ENCODE measurements at places on chromosomes 3 and 15.
A peak's percentile ranks its signal among the peaks of the same experiment; 100 is the strongest.

- no peak for DNase-seq
Observed at GRCh38 chr3:14902719-14903118, 44.7 kb upstream of the NR2C2 start.

DNA sequence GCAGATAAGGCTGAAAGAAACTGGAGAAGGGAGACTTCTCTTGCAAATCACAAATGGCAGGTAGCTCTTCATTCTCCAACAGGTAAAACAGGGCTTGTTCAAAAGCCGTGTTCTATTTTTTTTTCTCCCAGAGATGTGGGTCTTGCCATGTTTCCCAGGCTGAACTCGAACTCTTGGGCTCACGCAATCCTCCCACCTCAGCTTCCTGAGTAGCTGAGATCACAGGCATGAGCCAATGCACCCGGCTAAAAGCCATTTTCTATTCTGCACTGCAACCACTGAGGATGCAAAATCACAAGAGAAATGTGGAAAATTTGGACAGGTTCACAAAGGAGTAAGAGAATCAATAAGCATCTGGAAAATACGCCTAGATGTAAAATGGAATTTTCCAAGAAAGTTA lies 19.5 kb downstream of the EIF4E3 start:
- DNase-seq: no peak

DNA sequence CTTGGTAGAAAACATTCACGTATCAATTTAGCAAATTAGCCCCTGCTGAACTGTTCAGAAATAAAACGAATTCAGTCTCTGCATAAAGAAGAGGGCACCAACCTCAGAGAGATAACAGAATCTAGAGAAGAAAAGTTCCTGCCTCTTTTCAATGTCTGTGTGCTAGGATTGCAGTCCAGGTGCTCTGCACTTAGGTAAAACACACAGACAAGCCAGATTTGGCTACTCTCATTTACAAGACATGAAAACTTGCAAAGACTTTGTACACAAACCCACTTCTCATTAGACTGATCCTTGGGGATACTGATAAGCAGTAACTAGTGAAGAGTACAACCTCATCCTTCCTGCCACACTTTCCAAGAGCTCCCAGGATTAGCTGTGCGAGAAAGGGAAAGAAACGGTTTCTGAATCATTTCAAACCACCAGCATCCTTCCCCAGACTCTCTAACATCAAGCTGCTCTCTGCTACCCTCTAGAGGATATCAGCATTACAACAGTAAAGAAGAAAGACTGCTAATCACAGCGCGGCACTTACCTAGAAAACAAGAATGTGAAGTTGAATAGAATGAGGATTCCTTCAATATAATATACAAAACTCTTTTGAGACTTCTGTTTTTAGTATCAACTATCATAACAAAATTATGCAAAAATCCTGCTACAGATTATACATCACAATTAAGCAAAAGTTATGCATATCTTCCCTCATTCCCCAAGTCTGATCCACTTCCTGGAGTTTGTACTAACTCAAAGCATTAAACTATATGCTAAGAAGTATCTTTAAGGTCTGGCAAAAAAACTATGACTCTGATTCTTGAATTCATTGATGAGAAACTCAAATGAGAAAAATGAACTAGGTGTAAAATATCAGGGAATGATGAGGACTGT lies 306.4 kb downstream of the MAGI1 start:
- peak; percentile 77 for DNase-seq

GRCh38 chr3:162019817-162020216 lies 523.2 kb downstream of the OTOL1 start:
- DNase-seq: no peak

- DNase-seq: no peak
Observed at GRCh38 chr3:86887876-86888275, 103.1 kb downstream of the VGLL3 start.

DNA sequence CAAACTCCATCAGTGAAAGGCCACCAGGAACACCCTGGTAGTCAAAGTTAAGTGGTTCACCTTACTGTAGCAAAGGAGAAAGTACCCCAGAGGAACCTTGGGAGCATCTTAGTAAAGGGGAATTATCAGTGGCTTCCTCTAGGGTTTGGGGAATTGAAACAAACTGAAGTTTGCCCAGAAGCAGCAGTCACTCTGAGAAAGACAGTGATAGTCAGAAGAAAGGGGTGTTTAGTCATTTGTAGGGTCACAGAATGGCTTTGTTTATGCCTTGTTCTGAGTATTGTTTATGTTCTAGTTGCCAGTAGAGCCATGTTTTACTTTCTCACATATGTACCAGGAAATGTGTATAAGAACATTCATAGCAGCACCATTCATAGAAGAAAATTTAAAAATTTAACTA lies 93.8 kb downstream of the FHIT start:
- DNase-seq: no peak
